Activated T-helper 1 cell treated with Interleukin-2 at 50 U/mL for 16 hours (primary cell): ENCODE measurements at places on chromosomes 4 and X.

DNA sequence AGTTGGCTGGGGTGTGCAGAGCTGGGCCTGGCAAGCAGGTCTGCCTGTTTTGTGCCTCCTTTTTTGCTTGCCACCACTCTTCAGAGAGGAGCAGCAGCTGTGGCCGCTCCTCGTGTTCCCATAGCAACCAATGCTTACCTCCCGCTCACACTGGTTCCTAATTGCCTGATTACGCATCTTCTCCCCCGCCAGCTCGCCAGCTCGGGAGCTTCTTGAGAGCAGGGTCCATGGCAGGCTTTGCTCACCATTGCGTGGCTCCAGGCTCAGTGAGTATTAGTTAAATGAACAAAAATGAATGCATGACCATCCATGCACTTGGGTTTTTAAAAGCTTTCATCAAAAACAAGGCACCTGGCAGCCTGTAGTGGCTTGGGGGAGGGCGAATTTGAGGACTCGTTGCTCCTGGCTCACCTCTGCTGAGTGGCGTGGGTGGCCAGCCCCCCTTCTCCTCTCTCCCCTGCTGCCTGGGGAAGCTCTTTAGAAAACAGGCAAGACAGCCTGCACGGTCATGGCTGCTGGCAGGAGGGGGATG is 14.2 kb upstream of the PJA1 start:
- DNase-seq = no peak

DNA sequence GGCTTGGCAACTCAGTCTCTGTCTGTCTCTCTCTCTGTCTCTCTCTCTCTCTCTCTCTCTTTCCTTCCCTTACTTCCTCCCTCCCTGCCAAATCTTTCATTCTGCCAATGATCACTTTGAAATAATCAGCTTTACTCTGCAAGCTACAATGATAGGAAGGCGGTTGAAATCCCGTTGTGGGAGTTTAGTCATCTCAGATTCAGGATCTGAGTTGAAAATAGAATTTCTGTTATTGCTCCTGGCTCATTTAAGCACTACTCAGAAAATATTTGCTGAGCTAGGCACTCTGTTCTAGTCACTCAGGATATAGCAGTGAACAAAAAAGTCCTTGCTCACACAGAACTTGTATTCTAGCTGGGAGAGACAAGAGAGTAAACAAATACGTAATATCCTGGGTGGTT is 56.3 kb upstream of the DCTD start:
- DNase-seq = no peak

GRCh38 chr4:41532882-41533281 is 5.1 kb upstream of the LIMCH1 start:
- DNase-seq = no peak

GRCh38 chr4:150145946-150146340 is 67.7 kb downstream of the DCLK2 start:
- no peak for DNase-seq

DNA sequence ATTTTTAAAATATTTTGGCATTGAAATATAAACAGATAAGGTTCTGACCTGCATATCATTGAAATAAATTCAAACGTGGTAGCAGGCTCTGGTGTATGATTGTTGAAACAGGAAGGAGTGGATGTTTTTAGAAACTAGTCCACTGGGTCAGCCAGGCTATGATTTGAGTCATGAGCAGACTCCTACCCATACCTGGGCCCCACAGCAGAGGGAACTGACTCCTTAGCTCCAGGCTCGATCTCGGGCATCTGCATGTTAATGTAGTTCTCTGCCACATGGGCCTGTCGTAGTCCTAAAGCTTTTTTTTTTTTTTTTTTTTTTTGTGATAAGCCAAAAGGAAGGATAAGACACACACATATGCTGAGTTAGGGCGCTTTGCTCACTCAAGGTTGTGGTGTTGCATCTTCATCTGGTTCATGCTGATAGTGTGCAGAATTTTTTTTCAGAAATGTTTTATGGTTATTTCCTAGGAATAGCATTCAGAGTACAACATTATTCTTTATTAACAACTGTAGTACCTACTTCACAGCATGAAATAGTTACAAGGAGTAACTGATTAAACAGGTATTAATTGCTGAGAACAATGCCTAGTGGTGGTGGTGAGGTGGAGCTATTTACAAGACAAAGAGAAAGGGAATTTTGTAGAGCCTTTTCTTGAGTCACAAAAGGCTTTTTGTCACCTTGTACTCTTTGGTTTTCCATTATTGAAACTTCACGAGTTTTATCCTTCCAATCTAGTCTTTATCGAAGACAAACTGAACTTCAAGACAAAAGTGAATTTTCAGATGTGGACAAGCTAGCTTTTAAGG is 27.3 kb downstream of the OFD1 start:
- DNase-seq = no peak

DNA sequence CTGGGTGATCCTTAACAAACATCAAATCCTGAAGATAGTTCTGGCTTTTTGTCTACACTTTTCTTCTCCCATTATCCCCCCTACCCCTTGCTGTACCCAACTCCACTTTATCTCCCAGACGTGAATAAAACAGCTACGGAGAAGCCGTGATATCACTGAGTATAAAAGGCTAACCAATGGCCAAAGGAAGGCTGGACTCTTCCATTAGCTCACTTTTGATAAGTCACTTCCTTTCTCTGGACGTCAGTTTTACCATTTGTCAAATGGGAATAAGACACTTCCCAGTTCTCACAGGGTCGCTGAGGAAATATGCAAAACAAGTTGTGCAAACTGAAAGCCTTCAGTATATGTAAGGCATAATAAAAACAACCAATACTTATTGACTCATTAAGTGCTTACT is 38.6 kb upstream of the EDA2R start:
- no peak for DNase-seq

- DNase-seq = peak; percentile 37
Observed at GRCh38 chrX:15854080-15854655, 445 bp downstream of the AP1S2 start.

DNA sequence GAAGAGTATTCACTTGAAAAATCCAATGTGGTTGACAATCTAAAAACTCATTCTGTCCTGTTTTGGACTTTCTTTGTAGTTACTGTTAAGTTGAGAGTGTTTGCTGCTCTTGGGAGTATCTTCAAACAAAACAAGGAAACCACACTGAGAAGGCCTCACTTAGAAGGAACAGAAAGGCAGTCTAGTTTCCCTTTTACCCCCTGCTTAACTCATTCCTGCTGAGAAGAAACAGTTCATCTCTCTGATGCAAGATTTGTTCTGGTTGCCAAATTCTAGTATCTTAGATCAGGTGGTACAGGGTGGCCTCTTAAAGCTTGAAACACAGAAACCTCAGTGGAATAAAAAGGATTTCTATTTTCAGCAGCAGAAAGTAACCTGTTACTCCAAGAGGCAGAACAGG is 41.4 kb downstream of the GUCY2F start:
- no peak for DNase-seq

- no peak for DNase-seq
Observed at GRCh38 chr4:96766359-96766758, 926.5 kb downstream of the PDHA2 start.

GRCh38 chr4:123158576-123158975 is 236.2 kb upstream of the NUDT6 start:
- no peak for DNase-seq

- peak; percentile 39 for DNase-seq
Observed at GRCh38 chrX:53312946-53313727, 31.8 kb upstream of the IQSEC2 start.

- no peak for DNase-seq
Observed at GRCh38 chr4:3234171-3235029, 14.6 kb upstream of the MSANTD1 start.

DNA sequence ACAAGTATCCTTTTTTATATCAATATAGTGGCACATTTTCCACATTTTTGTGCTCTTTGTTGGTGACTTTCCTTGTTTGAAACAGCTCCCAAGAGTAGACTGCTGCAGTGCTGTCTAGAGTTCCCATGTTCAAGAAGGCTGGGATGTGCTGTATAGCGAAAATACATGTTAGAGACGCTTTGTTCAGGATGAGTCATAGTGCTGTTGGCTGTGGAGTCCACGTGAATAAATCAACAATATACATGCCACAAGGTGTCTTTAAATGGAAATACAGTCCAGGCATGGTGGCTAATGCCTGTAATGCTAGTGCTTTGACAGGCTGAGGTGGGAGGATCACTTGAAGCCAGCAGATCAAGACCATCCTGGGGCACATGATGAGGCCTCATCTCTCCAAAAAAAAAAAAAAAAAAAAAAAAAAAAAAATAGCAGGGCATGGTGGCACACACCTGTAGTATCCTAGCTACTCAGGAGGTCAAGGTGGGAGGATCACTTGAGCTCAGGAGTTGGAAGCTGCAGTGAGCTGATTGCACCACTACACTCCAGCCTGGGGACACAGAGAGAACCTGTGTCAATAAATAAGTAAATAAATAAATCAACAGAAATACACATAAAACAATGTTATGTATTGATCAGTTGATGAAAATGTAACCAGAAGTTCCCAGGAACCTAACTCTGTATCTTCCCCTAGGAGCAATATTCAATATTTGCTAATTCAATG is 256.8 kb upstream of the STS start:
- no peak for DNase-seq

GRCh38 chr4:2615821-2616220 is 79.4 kb downstream of the FAM193A start:
- DNase-seq = no peak

- no peak for DNase-seq
Observed at GRCh38 chr4:2908686-2909085, 54.5 kb downstream of the NOP14 start.

DNA sequence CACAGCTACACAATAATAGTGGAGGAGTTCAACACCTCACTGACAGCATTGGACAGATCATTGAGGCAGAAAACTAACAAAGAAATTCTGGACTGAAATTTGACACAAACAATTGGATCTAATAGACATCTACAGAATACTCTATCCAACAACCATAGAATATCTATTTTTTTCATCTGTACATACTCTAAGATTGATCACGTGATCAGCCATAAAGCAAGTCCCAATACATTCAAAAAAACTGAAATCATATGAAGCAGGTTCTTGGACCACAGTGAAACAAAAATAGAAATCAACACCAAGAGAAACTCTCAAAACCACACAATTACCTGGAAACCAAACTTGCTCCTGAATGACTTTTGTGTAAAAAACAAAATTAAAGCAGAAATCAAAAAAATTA is 12.2 kb upstream of the IDS start:
- no peak for DNase-seq

DNA sequence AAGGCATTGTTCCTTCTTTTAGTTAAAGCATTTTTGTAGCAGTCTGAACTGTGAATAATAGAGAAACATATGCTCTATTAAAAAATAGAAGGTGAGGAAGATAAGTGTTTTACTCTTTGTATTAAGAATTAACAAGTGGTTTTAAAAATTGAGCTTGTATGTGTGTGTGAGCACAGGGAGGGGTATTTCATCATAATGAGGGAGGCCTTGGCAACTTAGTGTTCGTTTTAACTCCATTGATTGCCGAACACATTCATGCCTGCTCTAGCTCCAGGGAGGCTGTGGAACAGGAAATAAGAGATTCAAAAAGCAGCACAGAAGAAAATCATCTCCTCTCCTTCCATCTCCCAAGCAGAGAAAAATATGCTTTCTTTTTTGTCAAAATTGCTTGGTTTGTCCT is 14.8 kb downstream of the SHROOM3 start:
- no peak for DNase-seq

DNA sequence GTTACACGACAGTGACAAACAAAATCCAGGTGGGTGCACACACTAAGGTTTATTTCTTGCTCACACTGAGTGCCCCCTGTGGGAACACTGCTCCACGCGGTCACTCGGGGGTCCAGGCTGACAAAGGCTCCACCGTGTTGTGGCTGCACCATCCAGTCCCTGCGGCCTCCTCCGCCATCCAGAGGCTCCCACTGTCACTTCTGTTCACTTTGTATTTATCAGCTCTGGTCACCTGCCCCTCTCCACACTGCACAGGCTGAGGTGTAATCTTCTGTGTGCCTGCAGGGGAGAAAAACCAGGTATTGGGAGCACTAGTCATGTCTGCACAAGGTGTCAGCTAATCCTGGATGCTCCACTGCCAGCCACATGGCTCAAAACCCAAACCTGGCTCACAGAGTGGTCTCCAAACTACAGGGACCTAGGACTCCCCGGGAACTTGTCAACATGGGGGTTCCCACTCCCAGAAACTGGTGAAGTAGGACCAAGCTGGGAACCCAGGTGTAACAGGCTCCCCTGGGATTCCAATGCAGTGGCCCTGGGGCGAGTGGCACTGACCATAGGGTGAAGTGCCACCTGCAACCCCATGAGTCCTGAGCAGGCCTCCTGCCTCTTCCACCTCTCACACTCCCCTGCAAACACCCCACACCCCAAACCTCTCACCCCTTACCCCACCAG is 25.5 kb downstream of the HMX1 start:
- DNase-seq = no peak

DNA sequence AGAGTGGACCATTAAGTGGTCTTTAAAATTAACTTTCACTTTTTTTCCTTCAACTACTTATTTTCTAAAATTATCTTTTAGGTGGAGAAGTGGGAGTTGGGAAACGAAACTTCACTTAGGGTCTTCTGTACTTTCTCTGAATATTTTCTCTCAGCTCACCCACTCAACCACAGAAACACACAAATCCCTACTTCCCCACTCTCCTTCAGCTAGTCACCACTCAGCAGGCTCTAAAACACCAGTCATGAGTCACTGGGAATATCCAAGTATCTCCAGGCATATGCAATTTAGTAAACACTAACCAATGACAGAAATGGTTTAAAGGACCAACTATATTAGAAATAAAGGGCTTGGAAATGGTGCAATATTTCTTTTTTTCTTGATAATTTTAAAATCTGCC is 153.0 kb upstream of the RPS6KA6 start:
- DNase-seq = no peak

DNA sequence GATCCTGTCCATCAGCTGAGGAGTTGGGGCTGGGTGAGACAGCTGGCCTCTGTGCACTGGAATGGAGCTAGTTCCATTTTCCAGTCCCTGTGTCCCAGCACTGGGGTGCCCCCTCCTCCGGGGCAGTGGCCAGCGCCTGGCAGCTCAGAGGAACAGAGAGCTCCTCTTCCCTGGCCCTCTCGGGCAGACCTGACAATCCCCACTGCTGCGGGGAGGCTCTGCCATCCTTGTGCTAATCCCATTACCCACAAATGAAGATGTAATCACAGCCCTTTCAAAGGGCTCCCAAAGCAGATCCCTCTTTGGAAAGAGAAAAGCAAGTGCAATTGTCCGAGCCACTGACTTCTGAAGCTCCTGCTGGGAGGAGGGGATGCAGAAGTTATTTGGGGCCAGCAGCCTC is 75.1 kb upstream of the MSX1 start:
- DNase-seq = no peak

DNA sequence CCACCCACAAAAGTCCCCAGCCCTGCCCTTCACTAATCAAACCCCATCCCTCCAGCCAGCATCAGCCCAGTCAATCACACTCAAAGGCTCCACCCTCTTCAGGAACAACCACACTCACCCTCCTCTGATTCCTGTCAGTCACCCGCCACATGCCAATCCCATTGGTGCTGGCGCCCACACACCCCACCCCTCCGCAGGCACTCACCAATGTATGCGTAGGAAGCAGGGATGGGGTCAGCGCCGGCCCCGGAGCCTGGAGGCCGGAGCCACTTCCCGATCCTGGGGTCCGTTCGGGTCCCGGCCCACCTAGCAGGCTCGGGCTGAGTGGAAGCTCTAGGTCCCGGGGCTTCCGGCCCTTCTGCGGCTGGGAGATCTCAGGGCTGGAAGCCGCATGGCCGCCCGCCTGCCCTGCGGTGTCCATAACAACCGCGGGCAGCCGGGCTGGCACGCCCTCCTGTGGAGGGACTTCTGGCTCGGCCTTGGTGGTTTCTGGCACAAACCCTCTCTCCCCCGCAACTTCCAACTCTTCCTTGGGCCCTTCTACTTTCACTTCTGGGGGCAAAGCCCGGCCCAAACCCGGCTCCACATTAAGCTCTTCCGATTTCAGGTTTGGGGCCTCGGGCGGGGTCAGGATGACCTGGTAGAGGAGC is 7.9 kb upstream of the CFP start:
- DNase-seq = no peak

- no peak for DNase-seq
Observed at GRCh38 chr4:2833671-2834000, 10.0 kb upstream of the ADD1 start.
